ENCODE measurements at places on chromosomes 5 and 9. TPM values are rescaled to one million over a fixed set of nuclear protein-coding genes. Genes with fewer than 3 reads are reported as not detected.
A peak's percentile ranks its signal among the peaks of the same experiment; 100 is the strongest.

DNA sequence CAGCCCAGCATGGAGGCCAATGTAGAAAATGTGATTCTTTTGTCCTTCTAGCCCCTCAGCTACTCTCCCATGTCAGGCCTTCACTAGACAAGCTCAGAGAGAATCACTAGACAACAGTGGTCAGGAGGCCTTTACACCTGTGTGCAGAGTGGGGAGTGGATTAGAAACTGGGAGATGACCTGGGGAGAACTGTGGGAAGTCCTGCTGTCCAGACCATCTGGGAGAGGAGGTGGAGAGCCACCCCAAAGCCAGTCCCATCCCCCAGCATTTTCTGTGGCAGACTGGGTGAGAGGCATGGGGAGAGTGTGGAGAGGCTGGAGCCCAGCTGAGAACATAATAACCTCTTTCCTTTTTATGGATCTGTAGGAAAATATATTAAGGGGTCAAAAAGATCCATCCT is 452.0 kb upstream of the DMAC1 start:
- no peak for DNase-seq

- no peak for DNase-seq
Observed at GRCh38 chr5:74787424-74787823, 20.4 kb downstream of the NSA2 start.

DNA sequence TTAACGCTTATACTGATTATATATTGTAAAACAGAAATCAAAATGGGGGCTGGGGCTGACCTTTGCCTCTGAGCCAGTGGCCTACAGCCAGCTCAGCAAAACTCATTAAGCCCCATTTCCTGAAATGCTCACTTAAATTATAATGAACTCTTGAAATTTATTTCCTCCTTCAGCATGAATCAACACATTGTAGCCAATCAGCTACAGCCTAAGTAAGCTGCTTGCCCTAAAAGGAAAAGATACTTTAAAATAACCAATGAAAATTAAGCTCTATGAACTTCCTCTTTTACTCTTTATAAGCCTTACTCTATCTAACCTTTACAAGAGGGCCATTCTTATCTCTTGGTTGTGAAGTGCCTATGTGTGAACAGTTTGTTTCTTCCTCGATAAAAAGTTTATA is 33.5 kb upstream of the SUB1 start:
- no peak for DNase-seq

- no peak for DNase-seq
Observed at GRCh38 chr5:2887481-2888348, 136.2 kb upstream of the IRX2 start.

DNA sequence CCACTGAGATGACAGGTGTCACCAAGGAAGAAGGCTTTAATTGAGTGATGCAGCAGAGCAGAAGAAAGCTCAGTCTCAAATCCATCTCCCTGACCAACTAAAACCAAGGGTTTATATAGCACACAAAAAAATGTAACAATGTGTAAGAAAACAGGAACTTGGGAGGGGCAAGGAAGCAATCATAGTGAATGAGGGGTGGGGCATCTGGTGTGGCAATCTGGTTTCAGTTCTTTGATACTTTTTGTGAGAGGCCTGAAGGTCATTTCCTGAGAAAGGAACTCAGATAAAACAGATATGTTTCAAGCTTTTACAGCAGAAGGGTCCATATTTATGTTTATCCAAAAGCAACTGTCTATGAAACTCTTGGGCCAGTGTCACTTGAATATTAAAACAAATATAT is 19.7 kb downstream of the CD180 start:
- DNase-seq: no peak

- DNase-seq: no peak
Observed at GRCh38 chr5:6576861-6577501, 55.9 kb downstream of the NSUN2 start.

GRCh38 chr5:133086366-133086875 is 34.6 kb downstream of the HSPA4 start:
- DNase-seq: no peak

- DNase-seq: no peak
Observed at GRCh38 chr9:129459547-129460322, 161.2 kb downstream of the C9orf50 start.

DNA sequence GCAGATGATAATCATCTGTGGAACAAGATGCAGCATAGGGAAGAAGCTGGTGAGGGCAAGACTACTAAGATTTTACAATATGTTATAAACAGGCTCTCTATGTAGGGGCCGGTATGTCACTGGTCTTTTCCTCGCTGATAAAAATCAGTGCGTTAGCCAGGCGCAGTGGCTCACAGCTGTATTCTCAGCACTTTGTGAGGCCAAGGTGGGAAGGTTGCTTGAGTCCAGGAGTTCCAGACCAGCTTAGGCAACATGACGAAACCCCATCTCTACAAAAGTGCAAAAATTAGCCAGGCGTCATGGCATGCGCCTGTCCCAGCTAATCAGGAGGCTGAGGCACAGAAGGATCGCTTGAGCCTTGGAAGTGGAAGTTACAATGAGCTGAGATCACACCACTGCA is 135.9 kb downstream of the TUSC1 start:
- no peak for DNase-seq

DNA sequence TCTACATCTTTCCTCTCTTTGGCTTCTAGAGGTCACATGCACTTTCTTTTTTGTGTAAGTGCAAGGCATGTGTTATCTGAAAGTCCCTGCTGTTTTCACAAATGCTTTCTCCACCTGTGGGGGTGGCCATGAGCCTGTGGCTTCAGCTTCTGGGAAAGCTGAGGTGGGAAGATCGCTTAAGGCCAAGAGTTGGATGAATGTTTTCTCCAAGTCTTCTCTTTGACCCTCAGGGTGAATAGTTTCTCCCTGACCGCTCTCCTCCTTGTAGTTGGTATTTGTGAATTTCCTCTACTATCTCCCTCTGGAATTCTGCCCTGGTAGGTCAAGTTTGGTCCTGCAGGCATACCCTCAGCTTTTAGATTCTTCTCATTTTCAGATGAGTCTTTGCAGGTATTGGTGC is 74.2 kb downstream of the UGCG start:
- no peak for DNase-seq

DNA sequence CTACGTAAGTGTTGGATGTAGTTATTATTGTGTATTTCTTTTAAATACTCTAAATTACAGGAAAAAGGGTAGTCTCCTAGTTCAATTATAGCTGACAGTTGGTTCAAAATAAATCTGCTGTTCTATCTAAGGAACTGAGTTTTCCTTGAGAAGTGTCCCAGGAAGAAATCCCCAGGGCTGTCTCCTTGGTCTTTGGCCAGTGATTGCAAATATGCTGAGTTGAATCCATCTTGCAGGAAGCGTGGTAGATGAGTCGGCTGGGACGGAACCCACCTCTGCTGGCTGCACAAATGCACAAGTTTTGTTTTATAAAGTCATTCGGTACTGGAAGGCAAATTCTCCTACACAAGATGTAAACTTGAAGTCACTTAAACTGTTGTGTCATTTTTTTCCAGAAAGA is 30.2 kb upstream of the HOMER1 start:
- no peak for DNase-seq

GRCh38 chr5:150582241-150583109 is 58.0 kb upstream of the SYNPO start:
- peak; percentile 83 for DNase-seq

DNA sequence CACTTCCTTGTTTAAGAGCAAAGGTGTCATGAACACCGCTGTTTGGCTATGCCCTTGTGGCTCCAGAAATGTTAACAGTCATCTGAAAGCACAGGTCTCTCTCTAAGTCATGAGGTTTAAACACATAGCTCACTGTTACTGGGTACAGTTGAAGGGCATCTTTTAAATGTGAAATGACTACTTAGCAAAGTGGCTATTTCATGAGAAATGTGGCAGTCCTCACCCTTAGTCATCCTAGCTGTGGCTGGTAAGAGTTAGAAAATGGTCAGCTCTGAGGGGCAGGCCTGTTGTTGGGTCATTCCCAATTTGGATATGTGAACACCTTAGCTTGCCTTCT is 24.2 kb upstream of the TMEM171 start:
- DNase-seq: no peak

- no peak for DNase-seq
Observed at GRCh38 chr9:101176384-101176783, 147.9 kb downstream of the PLPPR1 start.

DNA sequence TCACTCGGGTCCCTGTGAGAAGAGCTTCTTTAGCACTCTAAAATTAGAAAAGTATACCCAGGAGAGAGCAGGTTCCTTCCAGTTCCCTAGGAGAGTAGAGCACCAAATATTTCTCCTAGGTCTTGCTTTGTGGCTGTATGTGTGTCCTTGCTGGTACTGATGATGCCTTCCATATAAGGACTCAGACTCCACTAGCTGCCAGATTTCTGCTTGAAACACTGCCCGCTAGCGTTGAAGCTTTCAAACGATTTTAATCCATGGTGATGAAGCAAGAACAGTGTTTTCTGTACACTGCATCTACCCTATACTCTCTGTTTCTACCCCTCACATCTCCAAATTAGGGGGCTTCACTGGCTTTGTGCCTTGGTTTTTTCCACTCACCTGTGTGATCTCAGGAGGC is 2.4 kb upstream of the SMC2 start:
- no peak for DNase-seq

DNA sequence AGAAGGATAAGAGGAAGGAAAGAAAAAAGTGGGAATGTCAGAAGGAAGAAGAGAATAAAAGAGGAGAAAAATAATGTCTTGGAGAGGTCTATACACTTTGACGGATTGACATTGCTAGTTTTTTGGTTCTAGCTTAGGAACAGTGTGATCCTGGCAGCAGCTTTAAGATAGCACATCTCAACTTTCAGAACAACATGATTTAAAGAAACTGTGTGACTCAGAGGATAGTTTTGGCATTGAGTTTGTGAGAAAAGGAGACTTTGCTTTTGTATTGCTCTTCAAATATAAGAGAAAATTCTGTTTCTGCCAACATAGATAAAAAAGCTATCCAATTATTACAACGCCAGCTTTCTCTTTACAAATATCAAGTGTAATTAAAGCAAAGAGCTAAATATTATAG is 260.7 kb upstream of the ARRDC3 start:
- no peak for DNase-seq

DNA sequence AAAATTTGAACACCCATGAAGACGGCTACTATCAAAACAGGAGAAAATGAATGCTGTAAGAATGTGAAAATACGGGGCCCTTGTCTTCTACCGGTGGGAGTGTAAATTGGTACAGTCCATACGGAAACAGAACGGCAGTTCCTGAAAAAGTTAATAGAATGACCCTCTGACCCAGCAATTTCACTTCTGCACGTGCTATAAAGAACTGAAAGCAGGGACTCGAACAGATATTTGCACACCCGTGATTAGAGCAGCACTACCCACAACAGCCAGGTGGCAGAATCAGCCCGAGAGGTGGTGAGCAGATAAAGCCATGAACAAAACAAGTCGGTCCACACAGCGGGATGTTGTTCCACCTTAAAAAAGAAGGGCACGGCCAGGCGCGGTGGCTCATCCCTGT is 22.6 kb upstream of the SLC12A7 start:
- no peak for DNase-seq

- no peak for DNase-seq
Observed at GRCh38 chr9:136679431-136679941, 7.8 kb downstream of the AGPAT2 start.

Gene PDE6A
- total RNA-seq: not detected

Gene S1PR3
- total RNA-seq: 6.7 TPM

Gene CACNA1B
- 0.83 TPM for total RNA-seq

Gene CWC27
- total RNA-seq: 24.8 TPM

Gene CARD9
- 0.94 TPM for total RNA-seq

Gene GMCL2
- not detected for total RNA-seq

Gene CCDC192
- not detected for total RNA-seq

Gene TAF11L5
- not detected for total RNA-seq

Gene UCK1
- 37.2 TPM for total RNA-seq

Gene HK3
- 1.6 TPM for total RNA-seq

Measured in Peyer's patch (tissue), 4 donors.